Lung microvascular endothelial cell (primary cell): ENCODE measurements at places on chromosomes 7 and 10. TPM values are rescaled to one million over a fixed set of nuclear protein-coding genes. Genes with fewer than 3 reads are reported as not detected.

COG5 gene
- 15.7 and 19.6 TPM in 2 replicates for total RNA-seq

HHEX gene
- total RNA-seq = 38.8 and 62.1 TPM in 2 replicates

CUBN gene
- total RNA-seq = 3.1 and 4.2 TPM in 2 replicates

PON3 gene
- total RNA-seq = under 0.01 TPM in 1 of 2 replicates, not detected in the other

ALOX5 gene
- total RNA-seq = not detected in 2 replicates

CRHR2 gene
- not detected in 2 replicates for total RNA-seq

POMZP3 gene
- 1.7 and 3.8 TPM in 2 replicates for total RNA-seq

LLCFC1 gene
- not detected in 2 replicates for total RNA-seq

PPP1R3C gene
- 0.20 and 0.44 TPM in 2 replicates for total RNA-seq

PLCE1 gene
- 0.44 and 2.8 TPM in 2 replicates for total RNA-seq
